Stimulated activated CD8-positive, alpha-beta memory T cell treated with anti-CD3 and anti-CD28 coated beads, Interleukin-2, amount 100 ng/mL, for 1 hour (primary cell): ENCODE measurements at places on chromosomes 16 and 17.

GRCh38 chr16:71526111-71526631 is at the start of gene CHST4:
TSS of gene CHST4 (plus strand) at chr16:71526426. CDS start at chr16:71536678, 10,252 bp downstream.
- no peak for DNase-seq

DNA sequence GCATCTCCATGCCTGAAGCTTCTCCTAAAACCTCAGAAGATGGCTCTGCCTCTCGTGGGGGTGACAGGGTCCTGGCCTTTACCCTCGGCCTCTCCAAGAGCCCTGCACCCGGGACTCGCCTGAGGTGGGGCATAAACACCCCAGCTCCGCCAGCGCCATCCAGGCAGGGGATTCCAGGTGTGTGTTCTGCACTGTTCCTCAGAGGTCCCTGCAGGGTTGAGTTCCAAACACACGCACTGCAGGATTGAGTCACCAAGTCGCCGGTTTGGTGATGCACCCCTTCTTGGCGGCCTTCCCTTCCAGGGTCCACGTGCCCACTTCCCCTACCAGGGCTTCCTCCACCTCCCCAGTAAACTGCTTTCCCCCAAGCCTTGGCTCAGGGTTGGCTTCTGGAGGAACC is 40.0 kb upstream of the RBFOX3 start:
- no peak for DNase-seq

- no peak for DNase-seq
Measured at GRCh38 chr16:85990861-85991301, 91.9 kb downstream of the IRF8 start.

- no peak for DNase-seq
Measured at GRCh38 chr17:27353033-27353460, 59.1 kb downstream of the WSB1 start.

DNA sequence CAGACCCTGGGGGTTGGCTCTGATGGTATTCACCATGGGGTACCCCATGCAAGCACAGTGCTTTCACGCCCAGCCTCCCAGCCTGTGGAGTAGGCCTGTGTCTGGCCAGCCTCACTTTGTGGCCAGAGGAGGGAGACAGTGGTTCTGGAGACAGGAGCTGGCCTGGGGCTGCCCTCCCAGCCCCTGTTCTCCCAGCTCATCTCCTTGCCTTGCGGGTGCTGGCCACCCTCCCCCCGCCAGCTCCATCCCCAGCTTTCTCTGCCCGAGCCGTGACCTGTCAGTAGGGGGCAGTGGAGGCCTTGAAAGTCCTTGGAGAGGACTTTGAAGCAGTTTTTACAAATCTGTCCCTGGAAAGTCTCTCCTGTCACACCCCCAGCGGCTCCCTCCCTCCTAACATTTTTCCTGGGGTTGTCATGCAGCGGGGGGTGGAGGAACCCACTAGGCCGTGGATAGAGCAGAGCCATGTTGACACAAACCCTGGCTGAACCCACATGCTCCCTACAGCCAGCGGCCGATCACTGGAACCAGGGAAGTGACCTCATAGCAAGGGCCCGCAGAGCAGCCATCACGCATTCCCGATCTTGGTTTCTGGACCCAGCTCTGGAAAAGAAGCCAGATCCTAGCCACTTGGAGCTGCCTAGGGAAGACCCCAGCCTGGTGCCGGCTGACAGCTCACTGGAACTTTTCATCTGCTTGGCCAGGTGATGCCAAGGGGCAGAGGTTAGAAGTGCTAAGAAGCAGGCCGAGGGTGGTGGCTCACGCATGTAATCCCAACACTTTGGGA is 289.4 kb downstream of the SEC14L1 start:
- DNase-seq, result peak; percentile 66

GRCh38 chr16:68366062-68366461 is 55.2 kb downstream of the PRMT7 start:
- no peak for DNase-seq

GRCh38 chr17:69055334-69055733 is 5.4 kb downstream of the ABCA9 start:
- DNase-seq, result no peak

DNA sequence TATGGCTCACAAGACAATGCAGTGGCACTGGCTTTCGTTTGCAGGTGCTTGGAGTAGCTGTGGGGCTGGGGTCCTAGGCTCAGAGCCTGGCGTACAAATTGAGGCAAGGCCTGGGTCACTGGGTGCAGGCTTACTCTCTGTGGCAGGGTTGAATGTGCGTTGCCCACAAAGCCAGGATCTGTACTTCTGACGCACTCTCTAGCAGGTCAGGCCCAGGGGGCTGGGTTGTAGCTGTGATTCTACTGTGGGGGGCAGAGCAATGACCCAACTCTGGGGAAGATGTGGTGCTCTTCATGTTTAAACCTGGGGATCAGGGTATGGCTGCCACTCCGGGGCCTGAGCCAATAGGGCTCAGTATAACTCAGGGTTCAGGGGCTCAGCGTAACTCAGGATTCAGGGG is 6.4 kb upstream of the PRSS21 start:
- no peak for DNase-seq

DNA sequence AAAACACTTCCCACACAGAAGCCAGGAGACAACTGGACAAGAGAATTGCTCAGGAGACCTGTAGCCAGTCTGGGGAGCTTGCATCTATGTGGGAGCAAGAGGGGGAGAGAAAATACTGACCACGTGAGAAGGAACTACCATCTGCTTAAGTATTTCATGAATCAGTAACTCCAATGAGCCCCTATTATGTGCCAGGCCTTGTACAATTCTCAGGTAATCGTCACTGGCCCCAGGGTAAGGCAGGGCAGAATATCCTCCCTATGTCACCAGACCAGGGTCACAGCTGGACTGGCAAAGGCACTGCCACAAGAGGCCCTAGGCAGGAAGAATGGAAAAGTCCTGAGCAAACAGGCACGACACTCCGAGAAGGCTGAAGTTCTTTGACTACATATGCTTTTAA is 25.9 kb downstream of the USP7 start:
- no peak for DNase-seq

DNA sequence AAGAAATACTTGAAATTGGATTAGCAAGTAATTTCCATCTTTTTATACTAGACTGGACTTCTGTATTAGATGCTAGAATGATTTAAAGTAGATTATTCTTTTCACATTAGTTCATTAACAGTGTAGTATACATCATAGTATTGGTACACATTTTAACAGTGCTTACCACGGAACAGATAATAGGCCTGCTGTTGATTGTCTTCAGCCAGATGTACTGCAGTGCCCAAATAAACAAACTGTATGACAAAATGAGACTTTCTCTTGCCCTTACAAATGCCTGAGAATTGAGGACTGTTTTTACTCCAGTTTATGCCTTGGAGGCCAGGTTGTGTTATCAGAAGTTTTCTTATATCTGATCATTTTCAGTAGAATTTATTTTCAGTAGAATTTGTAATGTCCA is 631 bp downstream of the EVI2A start:
- no peak for DNase-seq

- no peak for DNase-seq
Measured at GRCh38 chr16:70715055-70715858, 29.4 kb upstream of the MTSS2 start.

DNA sequence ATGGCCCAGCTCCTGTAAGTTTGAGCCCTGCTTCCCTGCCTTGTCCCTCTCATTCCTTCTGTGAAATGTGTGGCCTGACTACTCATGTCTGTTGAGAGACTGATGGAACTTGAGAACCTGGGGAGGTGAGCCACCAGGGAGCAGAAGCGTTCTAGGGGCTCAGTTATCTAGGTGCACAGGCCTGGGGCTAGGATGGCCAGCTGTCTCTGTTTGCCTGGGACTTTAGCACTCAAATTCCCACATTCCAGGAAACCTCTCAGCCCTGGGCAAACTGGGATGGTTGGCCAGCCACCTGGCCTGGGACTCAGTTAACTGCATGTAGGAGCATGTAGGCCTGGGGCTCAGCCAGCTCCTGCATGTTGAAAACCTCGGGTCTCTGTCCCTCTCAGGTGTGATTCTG is 9.3 kb upstream of the EPN3 start:
- DNase-seq, result no peak

DNA sequence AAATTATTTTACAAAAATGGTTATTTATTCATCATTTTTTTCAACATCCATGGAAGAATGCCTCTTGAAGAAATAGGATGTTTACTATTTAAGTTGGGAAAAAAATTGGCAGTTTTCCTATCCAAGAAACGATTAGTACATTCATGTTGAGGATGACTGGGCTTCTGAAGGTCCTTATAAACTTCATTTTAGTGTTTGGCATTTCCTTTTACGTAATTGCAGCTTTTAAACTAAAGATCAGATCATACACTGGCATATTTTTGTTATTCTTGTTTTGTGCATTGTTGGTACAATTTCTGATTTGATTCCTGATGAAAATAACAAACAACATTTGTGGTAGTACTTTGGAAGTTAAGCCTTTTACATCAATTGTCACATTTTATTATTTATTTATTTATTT is 11.5 kb downstream of the KCNJ16 start:
- no peak for DNase-seq

- DNase-seq, result no peak
Measured at GRCh38 chr17:76251478-76252039, 11.3 kb upstream of the RNF157 start.

DNA sequence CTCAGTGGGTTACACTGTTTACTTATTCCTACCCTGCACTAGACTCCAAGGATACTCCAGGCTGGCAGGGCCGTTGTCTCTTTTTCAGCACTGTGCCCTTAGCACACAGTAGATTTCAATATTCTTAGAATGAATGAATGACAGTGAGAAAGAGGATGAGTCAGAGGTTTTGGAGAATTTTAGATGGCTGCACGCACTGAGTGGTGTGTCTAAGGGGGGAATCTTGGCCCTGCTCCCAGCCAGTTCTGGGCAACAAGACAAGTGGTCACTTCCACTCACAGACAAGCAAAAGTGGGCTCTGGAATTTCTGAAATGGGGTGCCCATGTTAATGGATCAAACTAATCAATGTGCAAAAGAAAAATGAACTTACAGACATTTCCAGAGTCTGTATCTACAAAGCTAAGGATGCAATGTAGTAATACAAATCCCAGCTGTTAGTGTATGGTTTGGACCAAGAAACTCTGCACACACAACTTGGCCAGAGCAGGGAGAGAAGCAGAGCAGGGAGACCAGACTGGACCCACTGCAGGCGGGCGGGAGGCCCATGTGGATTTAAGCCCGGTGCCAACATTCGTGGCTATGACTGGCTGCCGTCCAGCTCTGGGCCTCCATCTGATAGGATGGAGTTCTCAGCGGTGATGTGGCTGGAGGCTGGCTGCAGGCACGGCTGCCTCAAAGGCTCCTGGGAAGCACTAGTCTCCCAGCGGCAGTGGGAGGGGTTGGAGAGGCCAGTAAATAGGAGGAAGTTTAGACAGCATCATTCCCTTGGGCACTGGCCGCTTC is 95.6 kb upstream of the CDYL2 start:
- no peak for DNase-seq

DNA sequence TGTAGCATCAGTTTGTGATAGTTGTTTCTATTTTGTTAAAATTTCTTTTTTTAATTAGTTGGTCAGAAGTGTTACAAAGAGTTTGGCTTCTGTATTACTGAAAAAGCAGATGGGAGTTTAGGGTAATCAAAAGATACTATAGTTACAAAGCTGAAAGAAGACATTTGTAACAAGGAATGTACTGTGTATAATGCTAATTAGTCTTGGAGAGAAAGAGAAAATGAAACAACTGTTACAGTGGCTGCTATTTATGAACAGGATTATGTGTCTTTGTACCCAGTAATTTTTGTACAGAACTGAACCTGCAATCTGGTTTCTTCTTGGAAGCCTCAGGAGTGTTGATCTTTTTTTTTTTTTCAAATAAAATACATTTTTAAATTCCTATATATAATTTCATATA is 14.3 kb downstream of the GDPD1 start:
- DNase-seq, result no peak

GRCh38 chr16:425740-426114 is 278 bp downstream of the RAB11FIP3 start:
- no peak for DNase-seq

- DNase-seq, result no peak
Measured at GRCh38 chr16:50603206-50604064, 55.2 kb downstream of the NKD1 start.

- no peak for DNase-seq
Measured at GRCh38 chr16:77962689-77963088, 59.7 kb upstream of the CLEC3A start.

- peak; percentile 86 for DNase-seq
Measured at GRCh38 chr16:67028696-67029253, at the start of gene CBFB. TSS of gene CBFB (plus strand) at chr16:67029149. CDS start at chr16:67029408, 259 bp downstream.

GRCh38 chr16:89737341-89738071 is 16.2 kb downstream of the ZNF276 start:
- DNase-seq, result no peak

GRCh38 chr16:71706046-71706445 is 18.5 kb downstream of the PHLPP2 start:
- no peak for DNase-seq

DNA sequence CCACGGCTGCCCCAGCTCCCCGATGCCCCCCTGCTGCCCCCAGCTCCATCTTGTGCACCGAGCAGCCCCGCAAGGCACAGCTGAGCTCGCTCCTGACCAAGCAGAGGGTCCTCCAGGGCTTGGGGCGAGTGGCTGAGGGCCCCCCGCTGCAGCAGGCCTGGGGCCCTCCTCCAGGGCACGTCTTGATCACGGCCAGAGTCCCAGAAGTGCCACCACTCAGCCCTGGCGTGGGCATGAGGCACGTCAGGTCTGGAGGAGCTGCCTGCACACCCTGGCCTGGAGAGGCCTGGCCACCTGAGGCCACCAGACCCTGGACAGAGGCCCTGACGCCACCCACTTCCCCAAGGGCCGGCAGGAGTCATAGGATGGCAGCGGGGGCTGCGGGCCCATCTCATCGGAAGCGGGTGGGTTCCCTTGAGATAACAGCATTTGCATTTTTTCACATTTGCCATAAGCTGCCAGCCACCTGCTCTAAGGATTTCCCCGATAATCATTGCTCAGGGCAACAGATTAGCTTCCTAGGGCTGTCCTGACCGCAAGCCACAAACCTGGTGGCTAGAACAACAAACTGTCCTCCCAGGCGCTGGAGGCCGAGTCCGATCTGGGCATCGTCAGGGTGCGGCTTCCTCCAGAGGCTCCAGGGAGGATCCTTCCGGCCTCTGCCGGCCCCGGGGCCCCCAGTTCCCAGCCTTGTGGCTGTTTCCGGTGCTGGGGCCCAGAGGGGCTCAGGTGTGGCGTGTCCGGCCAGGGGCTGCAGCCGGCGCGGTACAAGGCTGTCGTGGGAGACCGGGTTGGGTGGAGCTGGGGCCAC is 23.9 kb upstream of the C1QTNF8 start:
- no peak for DNase-seq

- DNase-seq, result no peak
Measured at GRCh38 chr17:76478730-76479514, 11.5 kb downstream of the AANAT start.

DNA sequence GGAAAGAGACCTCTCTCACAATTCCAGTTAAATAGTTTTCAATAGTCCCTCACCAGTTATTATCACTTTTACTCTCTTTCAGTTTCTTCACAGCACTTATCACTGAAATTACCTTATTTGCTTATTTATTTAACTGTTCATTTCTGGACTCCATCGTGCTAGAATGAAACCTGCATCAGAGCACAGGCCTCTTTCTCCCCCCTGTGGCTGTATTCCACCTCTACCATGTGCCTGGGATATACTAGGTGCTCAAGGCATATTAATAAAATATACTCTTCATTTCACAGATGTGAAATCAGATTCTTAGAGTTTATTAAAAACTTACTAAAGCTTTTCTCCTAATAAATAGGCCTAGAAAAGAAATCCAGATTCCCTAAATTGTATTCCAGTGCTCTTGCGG is 308.9 kb upstream of the MON1B start:
- DNase-seq, result no peak
